ENCODE measurements at places on chromosomes 11 and 22. TPM values are rescaled to one million over a fixed set of nuclear protein-coding genes. Genes with fewer than 3 reads are reported as not detected.

The ANO9 gene
- total RNA-seq, result 1.8 TPM

The BMAL1 gene
- 8.6 TPM for total RNA-seq

The ART5 gene
- total RNA-seq, result not detected

The NEFH gene
- total RNA-seq, result 27.1 TPM

The APOL3 gene
- total RNA-seq, result not detected

The OR52I2 gene
- 0.49 TPM for total RNA-seq

The ADM2 gene
- total RNA-seq, result 37.6 TPM
